HFF-Myc (cell line): ENCODE measurements at places on chromosomes 7 and 10.

DNA sequence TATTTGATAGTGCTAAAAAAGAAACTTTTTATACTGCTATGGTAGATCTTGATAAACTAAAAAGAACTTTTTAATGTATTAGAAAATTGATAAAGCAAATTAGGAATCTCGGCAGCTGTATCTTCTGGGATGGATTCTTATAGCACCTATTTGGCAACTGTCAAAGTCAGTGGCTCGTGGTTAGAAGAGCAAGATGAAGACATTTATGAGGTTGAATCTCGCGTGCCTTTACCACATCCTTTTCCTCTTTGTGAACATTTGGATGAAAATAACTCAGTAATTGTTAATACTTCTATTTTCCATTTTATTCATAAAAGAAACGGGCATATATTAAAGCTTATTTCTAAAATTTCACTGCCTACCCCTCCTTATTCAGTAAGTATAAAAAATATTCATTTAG, 76.2 kb downstream of the CYP51A1 start:
- no peak for DNase-seq

GRCh38 chr10:10869592-10869991, 148.1 kb upstream of the CELF2 start:
- DNase-seq = no peak

- DNase-seq = no peak
Observed at GRCh38 chr7:117091721-117092120, 138.4 kb downstream of the ST7 start.

- no peak for DNase-seq
Observed at GRCh38 chr10:13016426-13016825, 14.9 kb upstream of the CCDC3 start.

- no peak for DNase-seq
Observed at GRCh38 chr7:25456467-25457171, 228.3 kb upstream of the NPVF start.

GRCh38 chr7:46669028-46669427, 748.0 kb upstream of the IGFBP3 start:
- no peak for DNase-seq

- no peak for DNase-seq
Observed at GRCh38 chr7:96689414-96689813, 20.2 kb downstream of the SEM1 start.

- DNase-seq = no peak
Observed at GRCh38 chr10:100780324-100780723, 34.9 kb downstream of the PAX2 start.

- no peak for DNase-seq
Observed at GRCh38 chr7:130292682-130293257, at the start of gene CPA4. CPA4 (plus strand) TSS chr7:130293161; CDS start chr7:130293181, 20 bp downstream.

- no peak for DNase-seq
Observed at GRCh38 chr7:138845711-138846110, 47.7 kb upstream of the ATP6V0A4 start.

- no peak for DNase-seq
Observed at GRCh38 chr7:32494946-32495297, 367 bp upstream of the AVL9 start.

- no peak for DNase-seq
Observed at GRCh38 chr7:117014673-117015133, 61.4 kb downstream of the ST7 start.

DNA sequence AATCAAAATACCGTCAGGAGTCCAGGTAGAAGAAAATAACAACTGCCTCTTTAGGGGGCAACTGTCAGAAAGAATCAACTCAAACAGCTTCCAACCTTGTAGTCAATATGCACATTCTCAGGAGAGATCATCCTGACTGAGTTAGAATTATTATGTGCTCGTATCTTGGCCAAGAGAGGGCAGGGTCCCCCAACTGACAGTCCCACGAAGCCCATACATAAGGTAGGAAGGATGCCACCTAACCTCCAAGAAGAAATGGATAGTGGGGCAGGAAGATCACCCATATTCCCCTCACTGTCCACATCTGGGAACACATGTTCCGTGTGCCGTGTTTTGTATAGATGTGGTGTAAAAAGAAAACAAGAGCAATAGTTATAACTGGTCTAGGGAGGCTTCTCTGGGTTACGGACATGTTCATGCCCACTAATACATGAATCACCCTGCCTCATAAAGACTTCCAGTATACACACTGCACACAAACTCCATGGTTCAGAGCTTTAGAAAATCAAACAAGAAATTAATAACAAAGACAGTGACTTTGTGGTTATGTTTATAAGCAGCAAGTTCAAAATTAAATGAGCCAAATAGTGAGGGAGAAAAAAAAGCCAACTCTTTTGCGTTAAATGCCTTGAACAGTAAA, 295.6 kb downstream of the FGFR2 start:
- no peak for DNase-seq

GRCh38 chr10:48468130-48468790, 136.6 kb downstream of the ARHGAP22 start:
- no peak for DNase-seq

DNA sequence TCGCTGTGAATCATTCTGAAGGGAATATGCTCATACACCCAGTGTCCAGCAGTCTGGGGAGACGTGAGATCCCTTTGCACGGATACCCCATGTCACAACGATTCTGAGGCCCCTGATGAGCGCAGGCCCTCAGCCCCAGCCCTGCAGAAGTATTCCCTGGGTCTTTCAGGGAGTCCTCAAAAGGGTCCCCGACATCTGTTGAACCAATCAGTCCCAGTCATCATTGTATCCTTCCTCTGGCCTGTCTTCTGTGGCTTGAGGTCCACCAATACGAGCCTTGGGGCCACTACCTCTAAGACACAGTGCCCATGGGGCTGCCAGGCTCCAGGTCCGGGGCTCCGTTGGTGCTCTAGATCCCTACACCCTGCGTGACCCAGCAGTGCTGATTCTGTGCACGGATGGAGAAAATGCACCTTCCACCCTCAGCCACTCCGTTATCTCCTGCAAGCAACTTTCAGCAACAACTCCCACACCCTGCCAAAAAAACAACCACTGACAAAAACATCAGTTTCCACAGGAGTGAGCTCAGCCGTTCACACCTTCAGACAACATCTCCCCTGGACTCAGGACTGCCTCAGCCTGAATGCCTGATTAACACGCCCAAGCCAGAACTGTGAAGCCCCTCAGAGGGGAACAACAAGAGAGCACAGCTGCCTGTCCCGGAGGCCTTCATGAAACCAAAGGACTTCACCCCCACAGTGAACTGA, 46.9 kb upstream of the KDM7A start:
- DNase-seq = no peak

- DNase-seq = no peak
Observed at GRCh38 chr10:118041316-118041715, 5.4 kb downstream of the RAB11FIP2 start.

DNA sequence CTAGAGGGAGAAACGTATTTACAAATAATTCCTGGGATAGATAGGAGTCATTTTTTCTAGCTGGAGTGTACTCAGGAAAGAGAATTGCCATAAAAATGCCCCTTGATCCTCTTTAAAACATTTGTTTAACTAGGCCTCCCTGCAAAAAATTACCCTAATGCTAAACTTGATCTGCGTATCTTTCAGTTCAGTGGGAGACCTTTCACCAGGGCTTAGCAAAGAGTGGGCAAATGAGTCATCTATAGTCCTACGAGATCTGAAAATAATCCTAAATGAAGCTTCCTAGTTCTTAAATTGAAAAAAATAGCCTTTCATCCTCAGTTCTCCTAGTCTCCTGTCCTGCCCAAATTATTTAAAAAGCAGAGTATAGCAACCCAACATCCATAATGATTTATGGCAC, 198.6 kb upstream of the FRMD4A start:
- DNase-seq = no peak

- DNase-seq = no peak
Observed at GRCh38 chr10:93488956-93489528, 6.9 kb upstream of the MYOF start.

DNA sequence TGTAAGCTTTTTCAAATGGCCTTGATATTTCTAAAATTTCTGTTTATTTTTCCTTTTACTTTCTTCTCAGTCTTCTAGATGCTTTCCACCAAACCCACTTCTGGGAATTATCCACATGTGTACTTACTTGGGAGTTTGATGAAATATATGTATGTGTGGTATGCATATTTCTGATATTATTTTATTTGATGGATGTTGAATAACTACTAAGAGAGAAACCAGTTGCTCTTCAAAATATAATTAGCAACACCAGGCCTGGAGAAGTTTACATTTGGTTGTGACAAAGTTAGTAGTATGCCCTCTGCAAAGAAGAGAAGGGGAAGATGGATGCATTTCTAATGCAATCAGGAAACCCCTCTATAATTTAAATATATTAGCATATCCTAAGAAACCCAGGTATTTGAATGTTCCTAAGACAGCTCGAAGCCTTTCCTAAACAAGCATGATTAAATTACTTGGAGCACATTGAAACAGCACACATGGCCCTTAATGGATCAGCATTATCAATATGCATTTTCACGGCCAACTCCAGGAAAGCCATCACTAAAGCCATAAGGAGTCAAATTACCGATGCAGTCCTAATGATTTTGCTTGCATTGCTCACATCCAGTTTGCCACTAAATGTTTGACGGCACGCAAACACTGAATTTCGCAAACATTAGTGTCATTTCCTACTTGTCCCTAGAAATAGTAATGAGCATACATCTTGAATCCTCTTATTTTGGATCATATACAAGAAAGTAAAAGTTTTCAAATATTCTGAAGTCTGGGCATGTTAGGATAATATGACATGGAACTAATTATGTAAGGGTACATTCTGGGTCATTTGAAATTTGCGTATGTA, 393.8 kb downstream of the EXOC4 start:
- DNase-seq = no peak

DNA sequence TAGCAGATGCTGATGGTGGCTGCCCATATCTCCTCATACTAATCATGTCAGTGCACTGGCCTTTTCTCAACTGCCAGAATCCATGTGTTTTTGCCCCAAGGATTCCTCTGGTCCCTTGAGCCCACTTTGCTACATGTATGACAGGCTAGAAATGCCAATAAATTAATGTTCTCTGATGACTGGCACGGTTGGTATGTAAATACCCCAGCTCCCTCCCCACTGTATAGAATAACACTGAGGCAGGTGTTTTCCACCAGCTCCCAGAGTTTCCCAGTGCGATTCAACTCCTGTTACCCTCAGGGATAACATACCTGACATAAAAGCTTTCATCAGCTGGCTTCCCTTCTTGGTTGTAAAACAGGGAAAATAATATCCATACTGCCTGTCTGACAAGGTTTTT, 9.0 kb upstream of the PLEKHS1 start:
- DNase-seq = no peak

- DNase-seq = no peak
Observed at GRCh38 chr10:34538281-34538829, 276.7 kb downstream of the PARD3 start.

GRCh38 chr7:13282377-13282980, 595.0 kb downstream of the ARL4A start:
- no peak for DNase-seq

GRCh38 chr10:25071227-25071626, 54.8 kb downstream of the THNSL1 start:
- no peak for DNase-seq

- DNase-seq = no peak
Observed at GRCh38 chr10:69676301-69676700, 46.3 kb downstream of the FAM241B start.

DNA sequence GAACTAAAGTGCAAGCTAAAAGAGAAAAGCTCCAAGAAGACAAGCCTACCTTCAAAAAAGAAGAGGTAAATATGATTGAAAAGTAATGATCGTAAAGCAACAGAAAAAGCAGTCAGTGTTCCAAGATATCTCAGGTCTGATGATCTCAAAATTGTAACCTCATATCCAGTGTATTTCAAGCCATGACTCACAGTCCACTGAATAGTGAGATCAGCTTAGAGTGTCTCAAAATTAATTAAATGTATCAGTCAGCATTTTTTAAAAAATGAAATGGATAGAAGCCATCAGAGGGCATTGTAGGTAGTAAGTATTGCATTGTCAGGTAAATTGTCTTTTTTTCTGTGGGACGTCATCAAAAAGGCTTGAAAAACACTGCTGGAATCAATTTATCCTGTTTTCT, 50.6 kb upstream of the AGBL3 start:
- DNase-seq = no peak

DNA sequence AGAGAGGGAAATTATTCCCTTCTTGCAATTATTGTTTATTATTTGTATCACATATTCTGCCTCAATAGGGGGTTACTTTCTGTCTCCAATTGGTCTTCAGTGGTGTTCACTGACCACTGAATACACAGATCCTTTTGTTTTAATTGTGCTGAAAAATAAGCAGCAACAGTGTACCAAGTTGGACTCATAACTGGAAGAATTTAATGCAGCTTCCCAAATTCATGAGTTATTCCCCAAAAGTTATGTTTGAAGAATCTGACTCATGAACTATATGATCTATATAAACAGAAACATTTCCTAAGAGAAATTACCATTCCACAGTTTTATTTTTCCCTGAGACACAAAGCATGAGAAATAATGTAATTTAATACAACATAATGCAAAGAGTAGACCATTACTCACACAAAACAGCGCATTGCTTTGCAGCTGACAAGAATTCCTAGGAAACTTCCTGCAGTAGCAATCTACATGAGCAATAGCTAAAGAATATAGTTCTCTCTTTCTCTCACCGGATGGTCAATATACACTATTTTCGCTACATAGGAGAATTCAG, 479.2 kb downstream of the HTR7 start:
- no peak for DNase-seq

- no peak for DNase-seq
Observed at GRCh38 chr10:96395931-96396877, 37.4 kb upstream of the OPALIN start.

GRCh38 chr7:117818232-117818631, 55.0 kb downstream of the CTTNBP2 start:
- DNase-seq = no peak

GRCh38 chr10:113137941-113138685, 188.1 kb downstream of the TCF7L2 start:
- DNase-seq = no peak

DNA sequence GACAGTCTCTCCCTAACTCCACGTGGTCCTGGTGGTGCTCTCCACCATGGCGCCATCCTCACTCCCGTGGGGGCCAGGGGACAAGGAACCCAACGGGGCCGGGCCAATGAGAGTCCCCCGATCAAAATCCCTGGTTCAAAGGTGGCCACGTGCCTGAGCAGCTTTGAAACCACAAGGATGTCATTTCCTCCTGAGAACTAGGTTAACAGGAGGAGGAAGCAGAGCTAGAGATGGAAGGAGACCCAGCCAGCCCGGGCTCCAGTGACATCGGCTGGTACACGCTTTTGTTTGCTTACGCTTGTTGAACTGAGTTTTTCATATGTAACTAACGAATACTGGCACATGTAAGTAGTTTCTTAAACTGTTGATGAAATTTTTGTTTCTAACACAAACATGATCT, 61.7 kb downstream of the PRPF18 start:
- no peak for DNase-seq

DNA sequence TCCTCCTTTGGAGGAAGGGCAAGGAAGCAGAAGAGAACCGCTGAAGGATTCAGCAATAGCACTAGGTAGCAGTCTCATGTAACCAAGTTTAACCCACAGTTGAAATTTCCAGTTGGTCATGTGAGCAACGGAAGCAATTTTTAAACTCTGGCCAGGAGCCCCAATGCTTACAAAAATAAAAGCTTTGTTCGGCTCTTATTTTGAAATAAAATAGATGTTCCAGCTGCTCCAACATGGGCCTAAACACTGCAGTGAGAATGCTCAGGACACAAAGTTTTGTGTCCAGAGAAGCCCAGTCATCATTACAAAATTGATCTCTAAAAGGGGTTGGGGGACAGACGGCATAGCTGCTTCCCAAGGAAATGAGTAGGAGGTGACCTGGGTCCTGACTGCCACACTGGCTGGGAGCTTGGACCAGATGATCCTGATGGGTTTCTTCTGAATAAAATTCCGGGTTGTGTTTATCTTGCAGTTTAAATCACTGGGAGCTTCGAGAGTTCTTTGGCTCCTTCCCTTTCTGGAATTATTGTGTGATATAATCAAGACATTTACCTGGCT, 452 bp upstream of the TMEM140 start:
- no peak for DNase-seq
